ENCODE measurements at places on chromosomes 13 and 19. TPM values are rescaled to one million over a fixed set of nuclear protein-coding genes. Genes with fewer than 3 reads are reported as not detected.

Gene ZNF708
- 6.0 TPM for total RNA-seq

Gene SGCG
- not detected for total RNA-seq

Gene ZNF726
- total RNA-seq = 9.7 TPM

Gene SLC15A1
- total RNA-seq = 1.7 TPM

Gene MEF2B
- 2.3 TPM for total RNA-seq

Gene PRMT1
- 350 TPM for total RNA-seq

Gene PHLDB3
- 25.7 TPM for total RNA-seq

Gene FFAR1
- not detected for total RNA-seq

DNA sequence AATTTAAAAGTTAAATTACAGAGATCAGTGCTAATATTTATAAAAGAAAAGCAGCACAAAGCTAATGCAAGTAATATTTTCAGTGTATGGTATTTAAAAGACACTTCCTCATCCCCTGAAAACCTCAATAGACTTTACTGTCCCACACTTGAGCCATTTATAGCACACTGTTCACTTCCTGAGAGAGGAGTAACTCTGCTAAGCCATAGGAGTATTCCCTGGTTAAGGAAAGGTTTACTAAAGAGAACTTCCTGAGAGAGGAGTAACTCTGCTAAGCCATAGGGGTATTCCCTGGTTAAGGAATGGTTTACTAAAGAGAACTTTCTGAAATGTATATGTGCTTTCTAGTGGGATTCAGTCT, 159.4 kb downstream of the NHLRC3 start:
- no peak for DNase-seq
- H3K4me3 ChIP-seq = no peak overlapping the region
- no peak overlapping the region for H3K27ac ChIP-seq
- H3K4me1 ChIP-seq = no peaks in the 10 kb centered on the region
- no peaks in the 10 kb centered on the region for H3K36me3 ChIP-seq
- peaks cover 26% of the 10 kb centered on the region for H3K27me3 ChIP-seq

DNA sequence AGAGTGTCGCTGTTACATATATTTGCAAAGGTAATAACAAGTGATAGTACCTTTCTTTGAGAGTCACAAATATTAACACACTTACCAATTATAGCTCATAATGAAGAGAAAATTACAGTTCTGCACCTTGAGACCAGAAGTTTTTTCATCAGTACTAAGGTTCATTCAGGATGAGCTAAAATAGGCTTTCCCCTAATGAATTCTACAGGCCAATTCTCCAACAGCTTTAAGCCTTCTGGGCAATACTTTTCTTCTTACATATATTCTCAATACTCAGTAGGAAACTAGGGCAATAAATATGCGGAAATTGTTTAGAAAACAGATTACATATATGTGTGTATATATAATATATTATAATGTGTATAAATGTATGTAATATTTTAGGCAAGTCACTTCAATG, 2672.8 kb upstream of the PCDH20 start:
- H3K4me3 ChIP-seq = no peak overlapping the region
- no peaks in the 10 kb centered on the region for H3K27me3 ChIP-seq
- no peak for DNase-seq
- H3K4me1 ChIP-seq = no peaks in the 10 kb centered on the region
- H3K27ac ChIP-seq = no peak overlapping the region
- H3K36me3 ChIP-seq = no peaks in the 10 kb centered on the region

DNA sequence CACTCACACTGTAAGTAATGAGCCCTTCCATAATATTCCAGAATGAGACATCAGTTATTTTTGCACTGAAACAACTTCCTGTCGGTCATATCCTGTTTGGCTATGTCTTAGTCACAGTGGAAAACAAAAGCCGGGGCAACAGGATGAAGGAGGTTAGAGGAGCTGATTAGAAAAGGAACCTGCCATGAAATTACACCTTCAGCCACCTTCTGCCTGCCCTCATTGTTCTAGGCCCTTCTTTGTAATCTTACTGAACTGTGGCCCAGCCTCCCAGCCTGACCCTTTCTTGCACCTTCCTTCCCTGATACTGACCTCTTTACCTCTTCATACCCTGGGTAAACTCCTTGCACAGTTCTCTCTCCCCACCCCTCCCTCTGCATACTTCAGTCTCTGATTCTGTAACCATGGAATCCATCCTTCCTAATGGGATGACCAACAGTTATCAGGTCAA, 67.3 kb downstream of the DOCK9 start:
- H3K36me3 ChIP-seq = no peaks in the 10 kb centered on the region
- H3K4me1 ChIP-seq = peaks cover 9% of the 10 kb centered on the region
- peak overlapping the region; percentile 71 for H3K27ac ChIP-seq
- DNase-seq = peak; percentile 1
- no peak overlapping the region for H3K4me3 ChIP-seq

DNA sequence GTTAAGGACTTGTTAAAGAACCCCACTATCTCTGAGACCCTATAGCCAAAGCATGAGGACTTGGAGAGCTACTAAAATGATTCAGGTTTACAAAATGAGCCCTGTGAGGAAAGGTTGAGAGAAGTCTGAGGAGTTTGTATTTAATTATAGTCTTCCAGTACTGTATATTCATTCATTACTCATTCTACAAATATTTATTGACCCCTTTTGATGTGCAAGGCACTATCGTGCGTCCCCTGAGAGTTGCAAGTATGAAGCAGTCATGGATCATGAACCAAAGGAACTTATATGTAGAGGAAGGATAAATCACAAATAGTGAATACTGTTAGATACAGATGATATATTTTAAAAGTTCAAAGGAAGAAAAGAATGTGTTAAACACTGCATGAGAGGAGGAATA, 84.4 kb downstream of the DNAJC15 start:
- no peak overlapping the region for H3K27ac ChIP-seq
- H3K27me3 ChIP-seq = no peaks in the 10 kb centered on the region
- no peaks in the 10 kb centered on the region for H3K4me1 ChIP-seq
- H3K4me3 ChIP-seq = no peak overlapping the region
- no peaks in the 10 kb centered on the region for H3K36me3 ChIP-seq
- no peak for DNase-seq

DNA sequence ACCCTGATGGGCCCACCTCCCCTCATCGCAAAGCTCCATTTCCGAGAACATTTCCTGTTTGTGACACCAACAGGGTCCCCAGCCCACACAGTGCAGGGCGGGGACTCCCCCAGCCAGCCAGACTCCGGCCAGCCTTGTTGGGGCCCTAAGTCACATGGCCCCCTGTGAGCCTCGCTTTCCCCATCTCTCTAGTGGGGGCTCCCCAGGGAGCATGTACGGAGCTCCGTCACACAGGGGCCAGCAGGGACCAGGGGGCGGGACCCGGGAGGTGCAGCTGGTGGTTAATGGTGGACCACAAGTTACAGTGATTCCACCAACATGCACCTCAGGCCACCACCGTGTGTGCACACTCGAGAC, 1.7 kb downstream of the TBXA2R start:
- H3K4me1 ChIP-seq = peaks cover 11% of the 10 kb centered on the region
- no peaks in the 10 kb centered on the region for H3K27me3 ChIP-seq
- peaks cover 10% of the 10 kb centered on the region for H3K36me3 ChIP-seq
- DNase-seq = no peak

- no peak overlapping the region for H3K4me3 ChIP-seq
- no peaks in the 10 kb centered on the region for H3K4me1 ChIP-seq
- H3K27me3 ChIP-seq = no peaks in the 10 kb centered on the region
- H3K27ac ChIP-seq = no peak overlapping the region
- peaks cover 5% of the 10 kb centered on the region for H3K36me3 ChIP-seq
Measured at GRCh38 chr13:20610006-20610405, 43.0 kb downstream of the IFT88 start.

DNA sequence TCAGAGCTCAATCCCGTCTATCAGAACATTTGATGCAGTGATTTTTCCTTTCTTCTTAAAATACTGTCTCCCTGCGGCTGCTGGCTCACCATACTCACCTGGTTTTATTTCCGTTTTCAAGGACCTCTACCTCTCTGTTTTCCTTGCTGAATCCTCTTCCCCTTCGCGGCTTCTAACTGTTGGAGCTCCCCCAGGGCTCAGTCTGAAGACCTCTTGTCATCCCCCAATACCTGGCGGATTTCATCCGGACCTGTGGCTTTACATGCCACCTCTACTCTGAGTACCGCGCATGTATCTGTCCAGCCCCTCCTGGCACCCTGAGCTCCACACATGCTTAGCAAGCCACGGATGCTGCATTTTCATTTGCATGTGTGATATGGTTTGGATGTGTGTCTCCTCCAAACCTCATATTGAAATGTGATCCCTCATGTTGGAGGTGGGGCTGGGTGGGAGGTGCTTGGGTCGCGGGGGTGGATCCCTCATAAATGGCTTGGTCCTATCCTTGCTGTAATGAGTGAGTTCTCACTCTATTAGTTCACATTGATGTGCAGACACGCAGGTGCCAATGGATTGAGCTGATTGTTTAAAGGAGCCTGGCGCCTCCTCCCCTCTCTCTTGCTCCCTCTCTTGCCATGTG, 106.2 kb upstream of the LSM14A start:
- H3K4me1 ChIP-seq = no peaks in the 10 kb centered on the region
- H3K27ac ChIP-seq = no peak overlapping the region
- no peaks in the 10 kb centered on the region for H3K36me3 ChIP-seq
- H3K4me3 ChIP-seq = no peak overlapping the region
- DNase-seq = no peak

- peaks cover 11% of the 10 kb centered on the region for H3K4me1 ChIP-seq
- no peak for DNase-seq
- no peak overlapping the region for H3K4me3 ChIP-seq
- H3K27me3 ChIP-seq = no peaks in the 10 kb centered on the region
- no peak overlapping the region for H3K27ac ChIP-seq
Measured at GRCh38 chr19:18999016-18999758, 34.1 kb downstream of the SUGP2 start.

- no peaks in the 10 kb centered on the region for H3K36me3 ChIP-seq
- no peak overlapping the region for H3K4me3 ChIP-seq
- no peak for DNase-seq
- peaks cover 11% of the 10 kb centered on the region for H3K4me1 ChIP-seq
Measured at GRCh38 chr13:45226024-45226423, 25.2 kb upstream of the KCTD4 start.

DNA sequence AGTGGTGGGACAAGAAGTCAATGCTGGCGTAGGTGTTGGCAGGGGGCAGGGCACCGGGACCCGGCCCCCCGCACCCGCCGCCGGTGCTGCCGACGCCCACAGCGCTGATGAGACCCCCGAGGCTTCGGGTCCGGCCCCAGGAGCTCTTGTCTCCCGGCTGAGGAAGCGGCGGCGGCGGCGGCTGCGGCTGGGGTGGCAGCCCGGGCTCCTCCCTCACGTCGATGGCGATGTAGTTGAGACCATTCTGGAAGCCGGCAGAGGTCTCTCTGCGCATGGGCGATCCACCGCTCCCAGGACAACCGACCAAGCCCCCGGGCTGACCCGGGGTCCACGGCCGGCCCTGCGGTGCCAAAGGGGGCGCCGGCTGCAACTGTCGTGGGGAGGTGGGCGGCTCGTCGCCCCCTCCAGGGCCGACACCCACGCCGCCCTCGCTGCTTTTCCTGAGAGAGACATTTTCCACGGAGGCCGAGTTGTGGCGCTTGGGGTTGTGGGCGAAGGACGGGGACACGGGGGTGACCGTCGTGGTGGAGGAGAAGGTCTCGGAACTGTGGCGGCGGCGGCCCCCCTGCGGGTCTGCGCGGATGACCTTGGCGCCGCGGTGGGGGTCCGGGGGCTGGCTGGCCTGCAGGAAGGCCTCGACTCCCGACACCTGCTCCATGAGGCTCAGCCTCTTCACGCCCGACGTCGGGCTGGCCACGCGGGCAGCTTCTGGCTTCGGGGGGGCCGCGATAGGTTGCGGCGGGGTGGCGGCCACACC, 4.1 kb downstream of the IRS2 start:
- no peaks in the 10 kb centered on the region for H3K27me3 ChIP-seq
- peaks cover 7% of the 10 kb centered on the region for H3K4me1 ChIP-seq
- H3K27ac ChIP-seq = no peak overlapping the region
- H3K36me3 ChIP-seq = peaks cover 26% of the 10 kb centered on the region

GRCh38 chr13:98299235-98299965, 122.3 kb upstream of the RNF113B start:
- H3K4me1 ChIP-seq = peaks cover 21% of the 10 kb centered on the region
- no peak overlapping the region for H3K4me3 ChIP-seq
- H3K36me3 ChIP-seq = no peaks in the 10 kb centered on the region
- no peak overlapping the region for H3K27ac ChIP-seq

DNA sequence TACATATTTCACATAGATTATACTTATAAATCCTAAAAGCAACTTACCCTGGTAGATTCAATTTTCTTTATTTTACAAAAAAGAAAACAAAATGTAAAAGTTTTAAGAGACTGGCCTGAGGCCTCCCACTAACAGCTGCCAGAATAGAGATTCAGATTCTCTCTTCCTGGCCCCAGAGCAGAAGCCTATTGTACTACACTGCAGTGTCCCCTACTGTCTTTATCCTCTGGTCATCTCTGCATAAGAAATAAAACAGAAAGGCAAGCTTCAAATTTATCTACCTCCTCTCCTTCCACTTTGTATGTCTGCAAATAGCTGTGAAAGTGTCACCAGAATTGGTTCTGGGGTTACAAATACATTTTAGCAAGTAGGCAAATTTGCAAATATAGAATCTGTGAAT, 1004.1 kb upstream of the PCDH9 start:
- DNase-seq = no peak
- H3K4me1 ChIP-seq = no peaks in the 10 kb centered on the region
- no peak overlapping the region for H3K27ac ChIP-seq
- H3K36me3 ChIP-seq = no peaks in the 10 kb centered on the region
- no peaks in the 10 kb centered on the region for H3K27me3 ChIP-seq

DNA sequence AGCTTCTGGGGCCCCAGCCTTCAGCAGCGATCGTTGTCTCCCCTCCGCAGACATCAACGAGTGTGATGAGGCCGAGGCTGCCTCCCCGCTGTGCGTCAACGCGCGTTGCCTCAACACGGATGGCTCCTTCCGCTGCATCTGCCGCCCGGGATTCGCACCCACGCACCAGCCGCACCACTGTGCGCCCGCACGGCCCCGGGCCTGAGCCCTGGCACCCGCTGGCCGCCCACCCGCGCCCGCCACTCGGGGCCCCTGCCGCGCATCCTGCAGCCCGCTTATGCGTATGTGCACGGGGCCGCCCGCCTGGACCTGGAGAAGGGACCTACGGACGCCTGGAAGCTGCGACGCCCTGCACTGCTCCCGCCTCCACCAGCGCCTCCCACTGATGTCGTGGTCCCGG, 28.2 kb downstream of the LTBP4 start:
- H3K4me3 ChIP-seq = no peak overlapping the region
- H3K27me3 ChIP-seq = peaks cover 6% of the 10 kb centered on the region
- H3K36me3 ChIP-seq = peaks cover 11% of the 10 kb centered on the region
- H3K4me1 ChIP-seq = peaks cover 9% of the 10 kb centered on the region
- DNase-seq = no peak
- no peak overlapping the region for H3K27ac ChIP-seq

GRCh38 chr19:6501740-6502648, at the start of gene TUBB4A:
Gene TUBB4A (minus strand): TSS chr19:6502309. CDS start chr19:6502212, 97 bp downstream.
- DNase-seq = peak; percentile 16
- peak within 1 kb of the TSS; percentile 45 for H3K4me3 ChIP-seq
- peaks cover 4% of the 10 kb centered on the region for H3K36me3 ChIP-seq
- H3K27me3 ChIP-seq = peaks cover 33% of the 10 kb centered on the region
- H3K4me1 ChIP-seq = no peaks in the 10 kb centered on the region

DNA sequence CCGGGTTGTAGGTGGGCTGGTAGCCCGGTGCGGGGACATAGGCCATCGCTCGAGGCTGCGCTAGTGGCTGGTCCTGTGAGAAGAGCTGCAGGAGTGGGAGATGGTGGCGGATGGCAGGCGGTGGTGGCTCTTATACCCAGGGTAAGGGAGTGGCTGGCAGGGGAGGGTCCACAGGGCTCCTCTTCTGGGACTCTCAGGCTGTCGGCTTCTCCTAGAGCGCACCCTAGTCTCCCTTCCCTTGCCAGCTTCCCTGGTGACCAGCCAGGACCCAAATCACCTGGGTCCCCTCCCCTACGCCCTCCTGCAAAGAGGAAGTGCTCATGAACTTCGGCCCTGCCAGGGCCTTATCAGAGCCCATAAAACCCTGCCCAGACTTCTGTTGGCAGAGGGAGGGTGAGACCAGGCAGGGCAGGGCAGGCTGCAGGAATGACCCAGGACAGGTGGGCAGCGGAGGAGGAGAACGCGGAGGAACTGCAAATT, at the start of gene LGALS4:
Gene LGALS4 (minus strand): TSS at position 105 of the 480 bp plus-strand sequence. CDS start 59 bp downstream, at position 46.
- peaks cover 33% of the 10 kb centered on the region for H3K4me1 ChIP-seq
- peak within 1 kb of the TSS; percentile 90 for H3K27ac ChIP-seq
- H3K36me3 ChIP-seq = peaks cover 88% of the 10 kb centered on the region

Measured in Calu3 (cell line).